ENCODE measurements at places on chromosomes 4 and X. TPM values are rescaled to one million over a fixed set of nuclear protein-coding genes. Genes with fewer than 3 reads are reported as not detected.

- DNase-seq = no peak
These were observed 340.3 kb upstream of the GRID2 start for GRCh38 chr4:91963486-91963885.

The ITIH6 gene
- not detected for polyA plus RNA-seq

- DNase-seq = no peak
These were observed 17.7 kb downstream of the SPARCL1 start for GRCh38 chr4:87511500-87511899.

The DUSP21 gene
- polyA plus RNA-seq = not detected

GRCh38 chr4:26766141-26766540, 94.5 kb upstream of the STIM2 start:
- no peak for DNase-seq

- DNase-seq = no peak
These were observed 102.2 kb downstream of the SEL1L3 start for GRCh38 chr4:25760518-25761157.

- DNase-seq = no peak
These were observed 374.9 kb upstream of the AADAT start for GRCh38 chr4:170464614-170465197.

GRCh38 chr4:89590128-89590527, 246.8 kb downstream of the SNCA start:
- no peak for DNase-seq

The PDGFRA gene
- not detected for polyA plus RNA-seq

The DCAF4L1 gene
- polyA plus RNA-seq = not detected

DNA sequence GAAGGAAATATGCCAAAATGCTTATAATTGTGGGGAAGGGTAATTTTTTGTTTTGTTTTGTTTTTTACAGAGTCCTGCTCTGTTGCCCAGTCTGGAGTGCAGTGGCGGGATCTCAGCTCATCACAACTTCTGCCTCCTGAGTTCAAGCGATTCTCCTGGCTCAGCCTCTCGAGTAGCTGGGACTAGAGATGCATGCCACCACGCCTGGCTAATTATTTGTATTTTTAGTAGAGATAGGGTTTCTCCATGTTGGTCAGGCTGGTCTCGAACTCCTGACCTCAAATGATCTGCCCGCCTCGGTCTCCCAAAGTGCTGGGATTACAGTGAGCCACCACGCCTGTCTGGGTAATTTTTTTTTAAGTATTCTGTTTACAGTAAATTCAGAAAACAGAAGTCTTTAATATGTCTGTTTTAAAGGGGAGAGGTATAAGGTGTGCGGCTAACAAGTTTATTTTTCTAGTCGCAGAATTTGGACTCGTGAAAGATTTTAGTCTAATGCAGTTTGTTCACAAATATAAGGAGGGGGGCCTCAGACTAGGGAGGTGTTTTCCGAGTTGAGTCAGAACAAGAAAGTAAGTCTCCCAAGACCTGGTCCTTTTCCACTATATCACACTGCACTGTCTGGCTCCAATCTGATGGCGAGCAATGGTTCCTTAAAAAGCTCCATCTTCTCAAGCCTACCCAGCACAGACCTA, 1.5 kb downstream of the ACSL1 start:
- DNase-seq = no peak

The CXCL6 gene
- not detected for polyA plus RNA-seq

GRCh38 chr4:8834681-8835220, 36.9 kb downstream of the HMX1 start:
- no peak for DNase-seq

The EGF gene
- polyA plus RNA-seq = not detected

The TMPRSS11A gene
- not detected for polyA plus RNA-seq

The C4orf51 gene
- polyA plus RNA-seq = not detected

DNA sequence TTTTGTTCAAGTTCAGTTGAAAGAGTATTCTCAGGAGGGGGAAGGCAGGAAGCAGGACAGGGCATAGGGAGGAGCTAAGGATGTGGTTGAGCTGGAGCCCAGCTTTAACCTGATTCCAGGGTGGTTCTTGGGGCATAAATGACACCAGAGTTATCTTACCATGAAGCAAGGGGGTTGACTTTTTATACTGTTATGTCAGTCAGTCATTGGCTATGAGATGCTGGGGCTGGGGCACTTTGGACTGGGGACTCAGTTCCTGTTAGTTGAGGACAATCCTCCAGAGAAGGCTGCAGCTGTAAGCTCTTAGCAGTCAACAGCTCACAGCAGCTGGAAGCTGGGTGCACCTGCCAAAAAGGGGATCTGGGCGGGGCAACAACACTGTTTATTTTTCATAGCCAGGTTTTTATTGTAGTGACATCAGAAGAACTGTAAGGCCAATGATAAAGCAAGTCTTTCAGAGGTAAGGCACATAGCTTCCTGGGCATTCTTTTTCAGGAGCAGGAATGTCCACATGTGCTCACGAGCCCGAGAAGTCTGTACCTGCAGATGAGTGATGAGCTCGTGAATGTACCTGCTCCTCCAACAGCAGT, 78.5 kb downstream of the MID1IP1 start:
- DNase-seq = peak; percentile 77

DNA sequence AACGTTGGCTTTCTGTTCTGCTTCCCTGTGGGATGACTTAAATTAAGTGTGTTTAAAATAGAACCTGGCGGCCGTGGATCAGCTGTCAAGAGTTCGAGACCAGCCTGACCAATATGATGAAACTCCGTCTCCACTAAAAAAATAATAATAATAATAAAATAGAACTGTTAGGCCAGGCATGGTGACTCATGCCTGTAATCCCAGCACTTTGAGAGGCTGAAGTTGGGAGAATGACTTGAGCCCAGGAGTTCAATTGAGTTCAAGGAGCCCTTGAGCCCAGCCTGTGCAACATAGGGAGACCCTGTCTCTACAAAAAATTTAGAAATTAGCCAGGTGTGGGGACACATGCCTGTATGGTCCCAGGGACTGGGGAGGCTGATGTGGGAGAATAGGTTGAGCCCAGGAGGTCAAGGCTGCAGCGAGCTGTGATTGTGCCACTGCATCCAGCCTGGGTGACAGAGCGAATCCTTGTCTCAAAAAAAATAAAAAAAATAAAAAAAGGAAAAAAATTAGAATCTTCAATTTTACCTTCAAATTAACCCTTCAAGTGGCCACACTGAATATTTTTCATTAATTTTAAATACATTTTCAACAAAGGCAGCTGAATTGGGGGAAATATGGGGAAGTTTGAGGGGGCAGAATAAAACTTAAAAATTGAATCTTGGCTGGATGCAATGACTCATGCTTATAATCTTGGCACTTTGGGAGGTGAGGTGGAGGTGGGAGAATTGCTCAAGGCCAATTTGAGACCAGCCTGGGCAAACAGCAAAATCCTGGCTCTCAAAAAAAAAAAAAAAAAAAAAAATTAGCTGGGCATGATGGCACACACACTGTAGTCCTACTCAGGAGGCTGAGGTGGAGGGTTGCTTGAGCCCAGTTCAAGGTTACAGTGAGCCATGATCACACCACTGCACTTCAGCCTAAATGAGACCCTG, 31.8 kb upstream of the HSD17B13 start:
- DNase-seq = no peak

- no peak for DNase-seq
These were observed 23.2 kb downstream of the SMIM43 start for GRCh38 chr4:121741751-121742150.

DNA sequence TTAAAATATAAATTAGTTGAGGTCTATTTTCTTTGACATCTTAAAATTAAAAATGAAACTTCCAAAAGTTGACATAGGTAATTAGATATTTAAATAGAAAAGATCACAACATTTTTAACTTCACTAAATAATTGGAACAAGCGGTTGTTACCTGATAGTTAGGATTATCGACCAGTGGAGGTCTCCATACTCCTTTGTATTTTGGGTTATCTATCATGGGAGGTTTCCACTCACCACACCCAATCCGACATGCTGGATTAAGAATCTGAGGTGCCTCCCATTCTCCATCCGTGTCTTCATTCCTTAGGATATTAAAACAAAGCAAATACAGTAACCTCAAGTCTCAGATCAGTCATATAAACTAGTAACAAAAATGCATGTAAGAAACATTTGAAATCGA, 22.2 kb downstream of the SCOC start:
- DNase-seq = no peak

The SULT1E1 gene
- polyA plus RNA-seq = not detected

DNA sequence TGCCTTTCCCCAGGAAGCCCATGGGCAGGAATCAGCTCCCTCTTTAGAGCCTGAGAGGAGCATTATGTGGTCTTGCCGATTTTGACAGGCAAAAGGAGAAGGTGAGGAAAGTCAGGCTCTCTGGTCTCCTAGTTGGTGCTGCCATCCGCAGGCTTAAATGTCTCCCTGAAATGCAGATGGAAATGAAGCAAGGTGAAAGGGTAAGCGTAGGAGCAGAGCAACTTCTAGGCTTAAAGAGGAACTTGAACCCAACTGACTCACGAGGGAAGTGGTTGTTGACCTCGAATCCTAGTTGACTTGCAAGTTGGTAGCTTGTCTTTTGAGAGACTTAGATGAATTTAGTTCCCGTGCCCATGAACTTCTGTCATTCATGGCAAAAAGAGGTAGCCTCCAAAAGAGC, 205.9 kb downstream of the PTTG2 start:
- DNase-seq = no peak

DNA sequence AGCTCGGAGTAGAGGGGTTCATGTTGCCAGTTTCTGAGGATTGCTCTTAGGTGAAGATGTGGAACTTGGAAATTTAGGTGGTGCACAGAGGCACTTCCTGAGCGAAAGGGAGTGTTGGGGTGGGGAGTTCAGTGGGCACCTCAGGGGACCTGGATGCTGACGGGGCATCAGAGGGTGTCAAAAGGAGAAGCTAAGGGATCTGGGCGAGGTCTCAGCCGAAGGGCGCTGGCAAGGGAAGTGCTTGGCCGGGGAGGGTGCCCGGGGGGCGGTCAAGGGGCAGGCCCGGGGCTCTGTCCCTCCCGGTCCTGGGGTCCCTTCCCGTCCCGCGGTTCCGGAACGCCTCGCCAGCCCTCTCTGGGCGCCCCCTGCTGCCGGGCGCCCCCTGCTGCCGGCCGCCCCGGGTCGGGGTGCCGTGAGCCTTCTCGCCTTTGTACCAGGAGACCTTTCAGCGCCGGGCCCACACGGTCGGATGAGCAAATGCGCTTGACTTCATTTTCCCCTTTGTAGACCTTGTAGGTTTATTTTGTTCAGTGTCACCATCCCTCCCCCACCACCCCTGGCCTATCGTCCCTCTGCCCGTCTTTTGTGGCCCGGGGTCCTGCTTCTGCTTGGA, 3.0 kb upstream of the PHOX2B start:
- DNase-seq = no peak

GRCh38 chrX:6661736-6662135, 126.8 kb upstream of the VCX3A start:
- DNase-seq = no peak

The GSTCD gene
- not detected for polyA plus RNA-seq

The GAGE12J gene
- not detected for polyA plus RNA-seq

The TEX13D gene
- polyA plus RNA-seq = not detected

- no peak for DNase-seq
These were observed 119.9 kb downstream of the FBXW7 start for GRCh38 chr4:152415980-152416379.

DNA sequence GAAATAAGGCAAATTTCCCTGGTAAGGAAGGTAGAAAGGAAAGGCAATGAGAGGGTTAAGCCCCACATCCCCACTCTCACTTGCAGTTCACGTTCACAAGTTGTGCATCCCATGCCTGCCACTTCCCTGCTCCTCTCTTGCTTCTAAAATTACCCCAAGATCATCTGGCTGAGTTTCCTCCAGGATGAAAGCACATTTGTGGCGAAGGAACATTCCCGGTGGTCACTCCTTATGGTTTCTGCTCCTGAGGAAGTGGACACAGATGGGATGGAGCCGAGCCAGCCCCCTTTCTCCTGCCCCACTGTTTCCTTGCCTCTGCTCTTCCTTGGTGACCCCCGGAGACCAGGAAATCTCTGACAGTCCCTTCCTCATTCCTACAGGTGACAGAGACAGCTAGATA, 37.5 kb downstream of the SPINK2 start:
- no peak for DNase-seq

- DNase-seq = no peak
These were observed 57.5 kb upstream of the SCOC start for GRCh38 chr4:140315970-140316369.

DNA sequence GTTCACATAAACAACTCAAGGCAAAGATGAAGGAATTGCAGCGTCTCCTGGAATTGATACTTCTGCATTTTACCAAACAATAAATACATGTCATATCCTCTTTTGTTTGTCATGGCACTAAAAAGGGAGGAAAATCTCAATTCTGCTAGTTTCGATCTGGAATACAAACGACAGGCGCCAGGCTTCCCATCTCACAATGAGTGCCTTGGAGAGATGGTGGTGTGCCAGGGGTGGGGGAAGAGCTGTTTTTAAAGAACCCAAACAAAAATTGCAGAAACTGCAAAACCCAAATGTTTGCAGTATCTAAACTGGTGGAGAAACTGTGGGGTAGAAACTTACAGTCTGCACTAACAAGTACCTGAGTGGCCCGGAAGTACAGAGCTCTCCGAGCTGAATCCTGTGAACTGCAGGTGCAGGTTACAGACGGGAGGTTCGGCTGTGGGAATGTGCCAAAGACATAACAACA, 53.0 kb upstream of the KLF3 start:
- no peak for DNase-seq

The ZNF41 gene
- polyA plus RNA-seq = 6.6 TPM

The ZFP92 gene
- not detected for polyA plus RNA-seq

The SLC16A2 gene
- polyA plus RNA-seq = not detected

The AVPR2 gene
- not detected for polyA plus RNA-seq

DNA sequence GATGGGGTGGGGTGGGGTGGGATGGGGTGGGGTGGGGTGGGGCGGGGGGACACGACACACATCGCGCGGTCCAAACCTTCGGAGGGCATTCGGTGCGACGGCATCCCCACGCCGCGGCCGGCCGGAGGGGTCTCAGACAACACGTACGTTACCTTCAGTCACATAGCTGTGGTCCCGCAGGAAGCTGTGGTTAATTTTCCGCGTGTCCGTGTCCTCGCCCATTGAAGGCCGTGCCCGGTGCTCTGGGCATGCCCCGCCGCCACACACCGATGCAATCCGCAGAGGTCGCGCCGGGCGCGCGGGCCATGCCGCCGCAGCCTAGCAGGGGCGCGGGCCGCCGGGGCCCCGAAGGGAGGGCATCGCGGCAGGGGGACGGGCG, 417 bp downstream of the PPP2R2C start:
- no peak for DNase-seq

DNA sequence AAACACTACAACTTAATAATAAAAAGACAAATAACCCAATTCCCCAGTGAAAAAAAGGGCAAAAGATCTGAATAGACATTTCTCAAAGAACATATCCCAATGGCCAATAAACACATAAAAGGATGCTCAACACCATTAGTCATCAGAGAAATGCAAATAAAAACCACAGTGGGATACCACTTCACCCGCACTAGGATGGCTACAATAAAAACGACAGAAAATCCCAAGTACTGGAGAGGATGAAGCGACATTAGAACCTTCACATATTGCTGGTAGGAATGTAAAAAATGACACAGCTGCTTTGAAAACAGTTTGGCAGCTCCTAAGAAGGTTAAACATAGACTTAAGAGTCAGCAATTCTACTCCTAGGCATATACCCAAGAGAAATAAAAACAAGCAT, 140.6 kb upstream of the ARX start:
- DNase-seq = no peak

DNA sequence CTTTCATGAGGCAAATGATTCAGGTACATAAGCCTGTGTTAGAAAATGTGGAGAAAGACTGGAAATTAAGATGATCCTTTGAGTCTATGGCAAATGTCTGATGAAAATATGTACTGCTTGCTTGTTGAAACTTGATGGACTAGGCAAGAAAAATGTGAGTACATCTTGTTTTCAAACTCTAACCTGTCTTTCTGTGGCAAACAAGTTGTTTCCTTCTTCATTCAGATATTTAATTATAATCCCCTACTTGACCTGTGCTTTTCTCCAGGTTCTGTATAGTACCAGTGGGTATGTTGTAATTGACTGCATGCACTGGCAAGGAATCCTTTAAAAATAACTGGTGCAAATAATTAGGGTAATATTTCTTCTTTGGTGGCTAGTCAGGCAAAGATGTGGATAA, 136.7 kb downstream of the ARHGAP24 start:
- DNase-seq = no peak
